Cortex of kidney (tissue), 1 donor: ENCODE measurements at places on chromosomes 2 and 18.

DNA sequence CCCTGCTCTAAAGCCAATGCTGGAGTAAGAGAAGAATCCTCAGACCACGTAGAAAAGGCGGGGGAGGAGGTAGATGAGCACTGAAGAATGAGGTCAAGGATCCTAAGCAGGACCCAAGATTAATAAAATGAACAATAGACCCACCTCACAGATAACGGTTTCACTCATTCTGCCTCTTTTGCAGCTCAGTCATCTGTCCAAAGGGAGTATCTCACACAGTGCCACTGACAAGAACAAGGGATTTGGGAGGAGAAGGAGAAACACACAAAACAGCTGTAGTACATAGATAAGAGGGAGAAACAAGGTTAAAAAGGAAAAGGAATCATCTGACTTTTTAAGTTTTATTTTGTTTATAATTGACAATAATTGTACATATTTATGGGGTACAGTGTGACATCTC is 30.9 kb upstream of the SULT1C4 start:
- DNase-seq, result no peak

GRCh38 chr2:383178-383577 is 95.3 kb upstream of the ALKAL2 start:
- DNase-seq, result no peak

- DNase-seq, result no peak
Measured at GRCh38 chr2:127080226-127080937, 26.6 kb downstream of the BIN1 start.

DNA sequence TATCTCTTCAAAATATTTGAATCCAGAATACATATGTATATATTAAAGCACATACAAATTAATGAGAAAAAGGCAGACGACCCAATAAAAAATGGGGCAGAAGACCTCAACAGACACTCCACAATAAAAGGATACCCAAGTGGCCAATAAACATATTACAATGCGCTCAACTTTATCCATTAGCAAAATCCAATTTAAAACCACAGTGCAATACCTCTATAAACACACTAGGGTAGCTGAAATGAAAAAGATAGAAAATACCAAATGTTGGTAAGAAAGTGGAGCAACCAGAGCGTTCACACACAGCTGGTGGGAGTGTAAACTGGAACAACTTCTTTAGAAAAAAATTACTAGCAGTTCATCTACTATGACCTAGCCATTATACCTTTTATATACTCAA is 75.3 kb downstream of the CCDC148 start:
- DNase-seq, result no peak

DNA sequence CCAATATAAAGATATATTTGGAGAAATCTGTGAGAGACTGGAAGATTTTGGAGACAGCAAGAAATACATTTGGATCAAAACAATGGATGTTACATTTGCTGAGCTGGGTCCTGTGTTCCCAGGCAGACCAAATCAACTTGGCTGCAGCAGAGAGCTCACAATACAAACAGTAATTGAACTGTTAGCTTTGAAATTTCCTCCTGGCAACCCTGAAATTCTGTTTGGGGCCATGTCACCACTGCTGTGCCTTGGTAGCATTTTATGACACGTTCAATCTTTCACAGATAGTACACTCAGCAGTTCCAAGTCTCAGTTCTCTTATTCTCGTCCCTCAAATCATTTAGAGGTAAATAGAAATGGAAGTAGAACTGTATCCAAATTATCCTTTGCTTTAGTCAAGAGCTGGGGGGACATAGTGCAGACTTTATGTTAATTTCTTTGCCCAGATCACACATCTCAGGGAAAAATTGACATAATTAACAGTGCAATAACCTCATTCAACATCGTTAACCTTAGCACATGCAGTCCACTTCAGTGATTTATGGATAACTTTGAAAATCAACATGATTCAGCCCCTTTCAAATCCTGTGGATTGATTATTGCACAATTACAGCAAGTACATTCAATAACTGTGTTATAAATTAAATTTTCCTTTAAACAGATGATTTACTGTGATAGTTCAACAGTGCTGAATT is 277.4 kb upstream of the MC4R start:
- DNase-seq, result no peak

- DNase-seq, result no peak
Measured at GRCh38 chr2:204824751-204825453, 279.6 kb downstream of the PARD3B start.

DNA sequence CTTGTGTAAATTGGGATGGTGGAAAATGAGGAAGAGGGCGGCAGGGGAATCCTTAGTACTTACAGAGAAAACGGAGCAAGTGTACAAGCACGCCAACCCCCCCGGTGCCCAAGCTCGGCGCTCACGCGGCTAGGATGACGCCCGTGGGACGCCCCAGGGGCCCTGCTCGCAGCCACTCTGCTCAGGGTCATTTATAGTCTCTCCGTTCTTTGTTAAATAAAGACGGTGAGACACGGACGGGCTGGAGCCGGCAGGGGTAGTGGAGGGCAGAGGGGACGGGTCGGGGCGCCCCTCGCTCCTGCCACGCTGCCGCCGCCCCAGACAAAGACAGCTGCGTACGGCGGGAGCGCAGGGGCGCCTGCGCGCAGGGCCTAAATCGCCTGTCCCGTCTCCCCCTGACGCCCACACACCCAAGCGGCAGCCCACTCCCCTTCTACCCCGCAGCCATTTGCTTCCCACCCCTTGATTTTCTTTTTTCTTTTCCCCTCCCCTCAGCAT is 37.8 kb downstream of the PCBP1 start:
- DNase-seq, result no peak

GRCh38 chr2:20421988-20422370 is 24.9 kb upstream of the RHOB start:
- no peak for DNase-seq

GRCh38 chr2:9736021-9736420 is 105.2 kb upstream of the YWHAQ start:
- no peak for DNase-seq

GRCh38 chr2:39667104-39667885 is 1.6 kb downstream of the TMEM178A start:
- DNase-seq, result no peak

DNA sequence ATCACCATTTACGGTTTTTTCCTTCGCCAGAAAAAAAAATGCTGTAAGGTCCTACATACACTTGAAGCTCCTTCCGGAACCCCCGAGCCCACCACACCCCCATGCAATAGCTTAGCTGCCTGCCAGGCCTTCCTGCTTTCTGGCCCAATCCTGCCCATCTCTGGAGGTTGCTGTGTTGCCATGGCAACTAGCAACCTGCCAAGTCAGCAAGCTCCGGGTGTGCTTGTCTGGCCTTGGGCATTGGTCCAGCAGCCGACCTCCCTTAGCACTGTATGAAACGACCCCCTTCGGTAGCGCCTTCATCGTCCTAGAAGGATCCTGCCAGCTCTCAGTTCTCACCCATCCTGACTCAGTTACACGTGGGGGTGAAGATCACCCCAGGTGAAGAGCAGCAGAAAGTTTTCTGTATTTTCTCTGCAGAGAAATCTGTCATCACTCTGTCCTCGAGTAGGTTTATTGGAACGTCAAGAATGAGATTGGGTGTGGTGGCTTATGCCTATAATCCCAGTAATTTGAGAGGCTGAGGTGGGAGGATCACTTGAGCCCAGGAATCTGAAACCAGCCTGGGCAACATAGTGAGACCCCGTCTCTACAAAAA is 47.4 kb upstream of the MTCL1 start:
- no peak for DNase-seq

GRCh38 chr18:79361766-79362522 is 33.8 kb upstream of the NFATC1 start:
- no peak for DNase-seq

GRCh38 chr2:55391615-55392242 is 27.9 kb downstream of the CCDC88A start:
- DNase-seq, result no peak

DNA sequence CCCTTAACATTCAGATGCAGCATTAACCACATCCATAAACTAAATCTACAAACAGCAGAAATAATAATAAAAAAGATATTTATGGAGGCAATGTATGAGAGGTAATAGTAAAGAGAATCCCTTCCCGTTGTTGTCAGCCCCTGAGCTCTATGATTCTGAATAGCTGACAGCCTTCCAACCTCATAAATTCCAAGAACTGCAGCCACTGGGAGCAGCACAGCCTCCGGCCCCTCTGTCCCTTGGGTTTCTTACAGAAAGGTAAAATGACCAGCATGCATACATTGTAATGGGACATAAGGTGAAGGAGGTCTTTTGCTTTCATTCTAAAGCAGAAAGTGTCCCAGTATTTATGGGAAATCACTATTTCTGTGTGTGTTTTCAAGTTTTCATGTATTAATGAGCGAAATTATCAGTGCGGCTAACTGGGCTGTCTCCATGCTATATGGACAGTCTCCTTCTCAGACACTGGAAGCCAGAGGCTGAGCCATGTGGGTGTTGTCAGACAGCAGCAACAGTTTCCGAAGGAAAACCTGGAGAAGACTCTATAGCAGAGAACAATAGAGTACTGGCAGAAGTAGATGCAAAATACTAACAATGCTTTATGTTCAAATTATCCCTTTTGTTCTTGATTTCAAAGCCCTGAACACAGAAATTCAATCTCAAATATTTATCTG is 151.6 kb downstream of the LRRC30 start:
- DNase-seq, result no peak

DNA sequence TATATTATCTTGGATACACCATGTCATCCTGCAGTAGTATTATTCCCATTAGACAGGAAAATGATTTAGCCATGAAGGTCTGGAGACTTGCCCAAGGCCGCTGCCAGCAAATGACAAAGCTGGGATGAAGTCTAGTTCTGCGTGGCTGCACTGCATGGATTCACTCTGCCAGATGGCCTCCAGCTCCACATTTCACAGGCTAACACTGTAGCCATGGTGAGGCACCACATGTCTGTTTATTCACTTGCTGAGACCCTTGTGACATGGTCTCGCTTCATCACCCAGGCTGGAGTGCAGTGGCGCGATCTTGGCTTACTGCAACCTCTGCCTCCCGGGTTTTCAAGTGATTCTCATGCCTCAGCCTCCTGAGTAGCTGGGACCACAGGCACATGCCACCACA is 31.5 kb upstream of the SCG2 start:
- no peak for DNase-seq

- no peak for DNase-seq
Measured at GRCh38 chr2:100642425-100642824, 79.6 kb downstream of the PDCL3 start.

GRCh38 chr2:189013031-189013430 is 38.9 kb downstream of the COL3A1 start:
- DNase-seq, result no peak

DNA sequence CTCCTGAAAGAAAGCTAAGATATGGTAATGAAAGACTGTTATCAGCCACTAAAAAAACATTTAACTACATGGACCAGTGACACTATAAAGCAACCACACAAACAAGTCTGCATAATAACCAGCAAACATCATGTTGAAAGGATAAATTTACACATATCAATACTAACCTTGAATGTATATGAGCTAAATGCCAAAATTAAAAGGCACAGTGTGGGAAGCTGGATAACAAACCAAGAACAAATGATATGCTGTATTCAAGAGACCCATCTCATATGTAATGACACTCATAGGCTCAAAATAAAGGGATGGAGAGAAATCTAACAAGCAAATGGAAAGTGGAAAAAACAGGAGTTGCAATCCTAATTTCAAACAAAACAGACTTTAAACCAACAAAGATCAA is 213.1 kb upstream of the CDH2 start:
- DNase-seq, result no peak

DNA sequence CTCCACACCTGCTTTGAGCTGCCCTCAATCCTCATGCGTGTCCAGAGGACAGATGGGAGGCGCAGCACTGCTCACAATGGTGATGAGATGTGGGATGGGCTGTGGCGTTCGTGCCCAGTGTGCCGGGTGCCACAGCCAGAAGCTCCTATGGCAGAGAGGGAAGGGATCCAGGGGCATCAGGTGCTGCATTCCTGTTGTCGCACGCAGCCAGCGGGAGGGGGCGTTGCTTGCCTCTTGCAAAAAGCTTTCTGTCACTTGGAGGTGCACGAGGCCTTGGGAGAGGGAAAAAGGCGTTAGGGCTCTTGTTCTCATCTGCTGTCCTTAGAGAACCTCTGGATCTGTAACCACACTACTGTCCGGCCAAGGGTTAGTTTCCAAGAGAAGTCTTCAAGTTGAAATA is 29.2 kb upstream of the ALLC start:
- DNase-seq, result no peak

DNA sequence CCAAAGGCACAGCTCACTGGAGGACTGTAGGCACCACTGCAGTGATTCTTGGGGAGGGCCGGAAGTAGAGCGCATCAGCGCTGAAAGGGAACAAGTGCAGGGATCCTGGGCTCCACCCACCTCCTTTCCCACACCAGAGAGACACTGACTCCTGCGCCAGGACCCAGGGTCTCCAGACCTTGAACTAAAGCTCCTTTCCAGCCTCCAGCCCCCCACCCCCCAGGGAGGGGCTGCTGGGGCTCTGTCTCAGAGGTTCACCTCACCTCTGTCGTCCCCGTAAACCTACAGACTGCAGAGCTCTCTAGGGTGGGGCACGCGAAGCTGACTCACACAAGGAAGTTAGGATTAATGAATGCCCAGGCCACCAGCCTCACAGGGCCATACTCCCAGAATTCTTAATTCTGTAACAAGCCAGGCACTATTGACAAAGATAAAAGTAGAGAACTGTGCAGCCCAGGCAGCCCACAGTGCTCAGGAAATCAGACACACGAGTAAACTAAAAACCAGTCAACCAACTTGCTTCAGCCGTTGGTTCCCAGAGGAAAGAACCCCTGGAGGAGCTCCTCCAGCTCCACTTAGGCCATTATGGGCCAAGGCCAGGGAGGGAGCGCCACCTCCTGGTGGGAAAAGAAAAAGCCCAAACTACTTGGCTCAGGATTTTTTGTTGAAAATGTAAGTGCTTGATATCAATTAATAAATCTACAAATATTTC is 45.1 kb upstream of the ACAA2 start:
- no peak for DNase-seq

DNA sequence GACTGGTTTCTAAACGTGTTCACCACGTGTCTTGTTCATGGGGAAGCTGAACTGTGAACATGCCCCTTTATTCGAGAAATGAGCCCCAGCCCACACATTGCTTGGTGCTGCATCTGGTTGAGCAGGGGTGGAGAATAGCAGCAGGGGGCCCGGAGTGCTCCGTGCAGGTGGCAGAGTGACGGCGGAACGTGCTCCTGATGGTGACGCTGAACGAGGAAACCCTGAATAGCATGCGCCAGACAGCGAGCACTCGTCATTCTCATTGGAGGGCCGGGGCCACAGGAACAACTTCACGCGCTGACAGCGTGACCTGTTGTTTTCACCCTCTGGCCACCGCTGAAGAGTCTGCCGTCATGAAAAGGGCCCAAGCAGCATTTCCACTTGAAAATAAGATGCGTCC is 125.8 kb upstream of the TPO start:
- no peak for DNase-seq

- DNase-seq, result no peak
Measured at GRCh38 chr2:121722479-121722878, 14.2 kb downstream of the NIFK start.

- DNase-seq, result no peak
Measured at GRCh38 chr2:103285354-103285753, 523.5 kb downstream of the TMEM182 start.

- no peak for DNase-seq
Measured at GRCh38 chr18:61703508-61703907, 189.3 kb downstream of the RNF152 start.

- DNase-seq, result no peak
Measured at GRCh38 chr2:190138032-190138431, 75.5 kb upstream of the MSTN start.
